Activated T-helper 1 cell treated with anti-CD3 and anti-CD28 coated beads, Interleukin-2, amount 50 U/mL, for 16 hours (primary cell): ENCODE measurements at places on chromosomes 11 and 22.

DNA sequence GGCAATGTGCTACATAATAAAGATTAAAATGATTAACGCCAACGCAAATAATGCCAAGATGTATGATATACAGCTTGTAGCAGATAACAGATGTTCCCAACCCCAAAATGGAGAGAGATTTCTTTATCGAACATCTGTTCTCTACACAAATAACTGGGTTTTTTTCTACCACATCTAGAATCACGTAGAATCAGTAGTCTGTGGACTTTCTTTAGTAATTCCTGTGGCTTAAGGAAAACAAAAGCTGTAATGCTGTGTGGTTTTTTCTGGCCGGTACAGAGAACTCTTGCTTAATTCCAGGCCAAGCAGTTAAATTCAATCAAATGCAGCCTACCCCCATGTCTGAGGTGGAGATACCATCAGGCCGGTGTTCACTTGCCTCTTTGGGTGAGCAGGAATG lies 303.4 kb downstream of the FAT3 start:
- no peak for DNase-seq

GRCh38 chr11:1839924-1840779 lies 1.4 kb downstream of the TNNI2 start:
- DNase-seq = no peak

DNA sequence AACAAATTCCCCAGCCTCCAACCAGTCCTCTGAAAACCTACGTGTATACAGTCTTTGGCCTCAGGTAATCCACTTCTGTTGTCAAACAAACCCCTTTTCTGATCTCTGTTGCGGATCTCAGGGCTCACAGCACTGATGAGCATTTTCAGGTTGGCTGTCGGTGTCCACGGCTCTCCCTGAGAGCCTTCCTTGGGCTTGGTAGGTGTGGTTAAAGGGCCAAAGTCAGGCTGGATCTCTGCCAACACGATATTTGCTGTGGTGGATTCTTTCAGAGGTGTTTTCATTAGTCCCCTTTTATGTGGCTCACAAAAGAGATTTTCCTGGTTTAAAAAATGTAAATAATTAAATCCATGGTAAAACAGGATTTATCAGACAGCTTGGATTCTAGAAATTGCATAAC lies 2.9 kb downstream of the E2F8 start:
- no peak for DNase-seq

GRCh38 chr22:27851974-27852746 lies 50.6 kb upstream of the MN1 start:
- no peak for DNase-seq

DNA sequence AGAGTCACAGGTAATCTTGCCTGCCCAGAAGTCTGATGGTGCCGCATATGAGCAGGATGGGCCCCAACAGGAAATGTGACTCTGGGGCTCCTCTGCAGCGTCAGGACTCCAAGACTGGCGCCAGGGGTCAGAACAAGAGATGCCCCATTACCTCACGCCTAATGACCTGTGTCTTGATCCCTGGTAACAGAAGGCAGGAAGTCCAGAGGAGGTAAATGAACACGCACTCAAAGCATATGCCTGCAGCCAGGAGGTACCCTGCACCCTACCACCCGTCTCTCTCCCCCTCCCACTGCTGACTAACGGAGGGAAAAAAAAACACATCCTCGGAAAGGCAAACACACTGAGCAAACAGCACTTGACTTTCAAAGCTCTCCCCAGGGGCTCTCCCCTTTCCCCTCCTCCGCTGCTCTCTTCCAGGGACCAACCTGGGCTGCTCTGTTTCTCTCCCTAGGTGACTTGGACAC lies 37.3 kb downstream of the ABCC8 start:
- no peak for DNase-seq

DNA sequence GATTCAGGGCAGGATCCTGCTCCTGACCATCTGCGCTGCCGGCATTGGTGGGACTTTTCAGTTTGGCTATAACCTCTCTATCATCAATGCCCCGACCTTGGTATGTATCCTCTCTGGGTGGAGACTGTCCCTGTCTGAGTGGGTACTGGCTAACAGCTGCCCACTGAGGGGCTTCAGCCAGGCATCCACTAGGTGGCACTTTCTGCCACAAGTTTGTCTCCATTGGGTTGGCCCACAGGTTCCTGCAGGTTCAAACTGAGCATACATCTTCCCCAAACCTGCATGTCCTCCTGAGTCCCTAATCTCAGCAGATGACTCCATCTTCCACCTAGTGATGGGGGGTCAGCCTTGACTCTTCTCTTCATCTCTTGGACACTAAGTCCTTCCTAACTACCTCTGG lies 4.4 kb downstream of the SLC2A11 start:
- DNase-seq = no peak

- DNase-seq = no peak
Measured at GRCh38 chr22:50456466-50457234, 18.2 kb downstream of the SBF1 start.

DNA sequence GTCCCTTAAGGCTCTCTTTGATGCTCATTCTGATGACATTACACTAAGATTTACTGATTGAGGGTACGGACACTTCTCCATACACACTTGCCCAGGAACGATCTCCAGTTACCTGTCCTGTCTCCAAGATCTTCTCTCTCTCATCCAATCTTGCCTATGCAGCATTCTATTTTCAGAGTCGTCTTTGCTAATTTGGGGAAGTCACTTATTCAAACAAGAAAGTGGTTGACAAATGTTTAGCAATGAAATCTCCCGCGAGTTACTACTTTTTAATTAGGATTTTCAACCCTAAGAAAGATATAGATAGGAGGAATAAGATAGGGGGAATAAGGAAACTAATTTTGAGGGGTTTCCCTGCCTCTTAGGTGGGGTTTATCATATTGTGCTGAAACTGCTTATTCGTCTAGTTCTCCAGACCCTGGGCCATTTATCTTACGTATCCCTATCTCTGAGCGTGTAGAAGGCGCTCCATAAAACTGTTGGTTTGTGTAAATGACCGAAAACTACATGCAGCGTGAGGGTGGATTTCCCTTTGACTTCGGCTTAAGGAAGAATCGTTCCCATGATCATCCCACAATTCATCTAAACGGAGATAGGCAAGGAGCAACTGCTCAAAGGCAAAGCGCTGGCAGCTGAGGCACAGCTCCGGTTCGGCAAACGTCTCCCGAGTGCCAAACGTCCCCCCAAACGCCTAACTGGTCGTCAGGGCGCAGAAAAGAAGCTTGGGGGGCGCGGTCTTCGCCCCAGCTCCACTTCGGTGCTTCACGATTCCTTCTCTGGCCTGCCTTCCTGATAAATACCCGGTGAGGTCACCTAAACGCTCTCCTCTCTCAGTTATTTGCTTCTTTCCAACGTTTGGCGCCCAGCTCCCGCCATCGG lies 804 bp downstream of the APIP start:
- no peak for DNase-seq

DNA sequence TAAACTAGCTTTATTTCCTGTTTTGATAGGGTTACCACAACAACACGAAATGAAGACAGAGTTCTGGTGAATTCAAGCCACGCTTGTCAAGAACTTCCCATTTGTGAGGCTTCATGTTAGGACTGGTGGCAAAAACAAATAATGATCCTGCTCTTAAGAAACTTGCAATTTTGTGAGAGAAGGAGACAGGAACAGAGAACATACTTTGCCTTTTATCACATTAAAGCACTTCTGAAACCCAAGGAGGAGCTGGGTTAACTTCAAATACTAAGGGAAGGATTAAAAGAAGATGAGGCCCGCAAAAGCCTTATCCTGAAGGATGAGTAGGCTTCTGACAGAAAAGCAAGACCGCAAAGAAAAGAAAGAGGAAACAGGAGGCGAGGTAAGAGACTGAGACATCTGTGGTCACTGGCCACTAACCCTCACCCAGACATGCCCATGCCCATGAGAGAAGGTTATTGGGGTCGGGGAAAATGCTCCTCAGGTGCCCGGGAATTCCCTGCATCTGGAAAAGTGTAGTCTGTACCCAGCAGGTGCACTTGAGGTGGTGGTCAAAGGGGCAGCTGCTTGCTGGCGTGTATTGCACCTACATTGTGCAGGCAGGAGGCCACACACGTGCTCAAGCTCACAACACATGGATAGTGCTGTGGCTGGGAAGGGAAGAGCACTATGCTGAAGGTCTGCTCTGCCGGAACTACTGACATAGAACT lies 50.5 kb downstream of the MAPK1 start:
- no peak for DNase-seq

GRCh38 chr11:531919-532526 lies 3.4 kb downstream of the HRAS start:
- DNase-seq = no peak

GRCh38 chr11:95256321-95256779 lies 25.3 kb upstream of the SESN3 start:
- DNase-seq = no peak

DNA sequence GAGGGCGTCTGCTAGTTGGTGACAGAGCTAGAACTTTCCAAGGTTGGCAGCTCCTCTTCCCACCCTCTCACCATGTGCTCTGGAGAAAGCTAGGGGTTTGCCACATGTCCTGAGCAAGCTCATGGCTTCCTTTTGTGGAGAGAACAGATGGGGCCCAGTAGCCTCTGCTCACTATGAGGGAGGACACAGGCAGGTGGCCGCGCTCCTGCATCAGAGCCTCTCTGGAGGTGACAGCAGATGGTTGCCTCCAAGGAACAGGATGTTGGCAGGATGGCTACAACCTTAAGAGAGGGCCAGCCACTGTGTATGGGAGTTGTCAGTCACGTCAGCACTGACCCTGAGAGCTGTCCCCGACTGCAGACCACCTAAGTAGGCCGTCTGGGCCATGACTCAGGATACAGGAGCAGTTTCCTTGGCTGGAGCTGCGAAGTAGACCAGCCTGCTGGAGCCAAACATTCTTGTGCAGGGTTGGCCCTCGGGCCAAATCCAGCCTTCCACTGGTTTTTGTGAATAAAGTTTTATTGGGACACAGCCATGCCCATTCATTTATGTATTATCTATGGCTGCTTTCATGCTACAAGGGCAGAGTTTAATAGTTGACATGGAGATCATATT lies 28.0 kb downstream of the SGSM1 start:
- no peak for DNase-seq

GRCh38 chr22:43080616-43081015 lies 8.6 kb downstream of the TTLL1 start:
- no peak for DNase-seq

- DNase-seq = no peak
Measured at GRCh38 chr11:117180020-117180419, 1.5 kb downstream of the SIDT2 start.
